ENCODE measurements at places on chromosomes 1 and 21.
A peak's percentile ranks its signal among the peaks of the same experiment; 100 is the strongest.

DNA sequence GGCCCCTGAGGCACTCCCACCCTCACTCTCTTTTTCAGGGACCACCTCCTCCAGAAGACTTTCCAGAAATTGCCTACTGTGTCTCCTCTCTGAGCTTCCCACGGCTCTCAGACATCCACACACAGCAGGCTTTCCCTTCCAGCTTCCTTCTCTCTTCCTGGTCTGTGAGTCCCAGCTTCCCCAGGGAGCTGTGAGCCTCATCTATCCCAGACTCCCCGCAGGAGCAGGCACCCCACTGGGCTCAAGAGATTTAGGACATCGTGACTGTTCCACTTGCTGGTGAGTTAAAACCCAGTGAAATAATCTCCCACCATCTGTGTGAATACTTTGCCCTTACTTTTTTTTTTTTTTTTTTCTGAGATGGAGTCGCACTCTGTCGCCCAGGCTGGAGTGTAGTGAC lies 22.0 kb upstream of the PRELP start:
- DNase-seq: no peak

GRCh38 chr1:193543259-193543658 lies 356.8 kb upstream of the B3GALT2 start:
- no peak for DNase-seq

GRCh38 chr1:43282220-43283195 lies 2.9 kb downstream of the C1orf210 start:
- DNase-seq: no peak

GRCh38 chr1:175174309-175175102 lies 18.1 kb downstream of the KIAA0040 start:
- no peak for DNase-seq

- DNase-seq: no peak
These were observed 2.7 kb downstream of the HMGN1 start for GRCh38 chr21:39346206-39346605.

DNA sequence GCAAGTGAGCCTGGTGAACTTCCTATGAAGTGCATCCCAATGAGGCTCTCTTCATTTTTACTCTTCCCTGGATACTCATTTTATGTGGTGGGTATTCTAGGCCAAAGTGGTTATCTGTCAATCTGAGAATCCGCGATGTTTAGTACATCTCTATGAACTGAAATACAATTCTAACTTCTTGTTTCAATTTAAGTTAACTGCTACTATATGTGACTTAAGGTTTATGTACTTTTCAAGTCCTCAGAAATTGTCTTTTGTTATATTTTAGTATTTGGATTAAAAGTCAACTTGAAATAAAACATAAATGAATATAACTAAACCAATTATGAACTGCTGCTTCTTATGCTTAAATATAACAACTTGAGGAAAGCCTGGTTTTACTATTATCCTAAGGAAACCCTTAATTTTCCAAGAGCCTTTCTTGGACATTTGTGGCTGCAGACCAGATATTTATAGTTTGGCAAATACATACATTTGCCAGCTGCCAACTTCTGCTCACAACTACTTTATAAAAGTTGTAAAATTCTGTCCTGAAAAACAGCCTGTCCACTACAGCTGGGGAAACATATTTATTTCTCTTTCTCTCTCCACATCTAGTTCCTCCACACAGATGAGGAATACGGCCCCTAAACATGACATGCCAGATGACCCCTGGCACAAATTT lies 60.4 kb downstream of the ENAH start:
- no peak for DNase-seq

DNA sequence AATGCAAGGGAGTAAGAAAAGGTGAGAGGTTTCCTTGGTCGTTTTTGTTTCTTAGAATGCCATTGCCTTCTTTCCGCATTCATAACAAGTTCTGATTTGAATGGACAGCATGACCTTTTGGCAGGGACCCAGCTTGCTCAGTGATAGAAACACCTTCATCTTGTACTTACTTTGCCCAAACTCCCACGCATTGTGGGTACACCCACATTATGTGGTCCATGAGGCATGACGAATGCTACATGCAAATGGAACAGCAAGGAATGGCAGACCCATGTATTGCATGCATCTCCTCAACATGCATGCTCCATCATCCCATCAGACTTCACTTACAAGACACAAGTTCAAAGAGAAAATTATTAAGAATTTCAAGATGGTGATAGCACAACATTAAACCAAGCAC lies 102.8 kb downstream of the CDC7 start:
- DNase-seq: no peak

GRCh38 chr1:198534548-198535418 lies 5.7 kb downstream of the ATP6V1G3 start:
- peak; percentile 15 for DNase-seq

- DNase-seq: peak; percentile 78
These were observed 8.7 kb upstream of the PIK3C2B start for GRCh38 chr1:204503122-204503912.

- no peak for DNase-seq
These were observed 20.6 kb downstream of the CD101 start for GRCh38 chr1:117022114-117022513.

GRCh38 chr21:14376854-14377253 lies 6.1 kb downstream of the HSPA13 start:
- DNase-seq: peak; percentile 6

DNA sequence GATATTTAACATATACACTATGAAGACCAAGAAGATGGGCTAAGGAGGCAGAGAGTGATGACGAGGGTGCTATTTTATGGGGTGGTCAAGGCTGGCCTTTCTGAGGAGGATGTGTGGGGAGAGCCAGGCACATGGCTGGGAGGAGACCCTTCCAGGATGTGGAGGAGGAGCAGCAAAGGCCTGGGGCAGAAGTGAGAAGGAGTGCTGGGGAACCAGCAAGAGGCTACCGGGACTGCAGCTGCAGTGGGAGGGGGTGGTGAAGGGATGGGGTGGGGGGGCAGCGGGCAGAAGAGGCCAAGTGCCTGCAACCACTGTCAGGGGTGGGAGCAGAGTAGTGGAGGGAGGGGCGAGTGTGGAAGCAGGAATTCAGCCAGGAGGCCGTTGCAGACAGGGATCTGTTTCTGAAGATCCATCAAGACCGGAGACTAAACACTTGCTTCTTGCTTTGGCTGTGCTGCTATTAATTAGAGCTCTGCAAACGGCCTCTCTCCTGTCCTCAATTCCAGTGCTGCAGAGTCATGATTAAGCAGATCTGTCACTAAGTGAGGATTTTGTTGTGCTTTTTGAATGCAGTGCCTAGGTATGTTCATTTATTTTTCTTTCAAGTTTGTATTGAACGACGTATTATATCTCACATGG lies 89.9 kb downstream of the IER5 start:
- no peak for DNase-seq

DNA sequence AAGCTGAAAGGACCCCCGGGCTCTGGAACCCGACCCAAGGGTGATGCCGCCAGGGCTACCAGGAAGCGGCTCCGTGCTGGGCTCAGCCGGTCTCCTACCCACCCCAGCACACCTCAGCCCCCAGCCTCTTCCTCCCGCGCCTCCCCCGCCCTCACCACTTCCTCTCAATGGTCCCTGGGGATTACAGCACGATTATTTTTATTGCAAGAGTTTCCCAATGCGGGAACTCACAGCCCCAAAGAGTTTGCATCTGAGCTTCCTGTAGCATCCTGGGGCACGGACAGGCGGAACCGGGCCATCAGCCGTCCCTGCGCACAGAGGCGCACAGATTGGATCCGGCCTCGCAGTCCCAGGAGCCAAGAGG lies 8.7 kb upstream of the SLX9 start:
- peak; percentile 95 for DNase-seq

GRCh38 chr1:36553591-36554322 lies 71.0 kb upstream of the CSF3R start:
- peak; percentile 73 for DNase-seq

- no peak for DNase-seq
These were observed 20.1 kb upstream of the CLCA1 start for GRCh38 chr1:86448670-86449069.

GRCh38 chr1:214247501-214248041 lies 33.4 kb upstream of the SMYD2 start:
- no peak for DNase-seq

- DNase-seq: peak; percentile 66
These were observed 4.3 kb upstream of the NADK start for GRCh38 chr1:1782399-1783221.

GRCh38 chr1:43522431-43522775 lies 8.3 kb upstream of the PTPRF start:
- no peak for DNase-seq

DNA sequence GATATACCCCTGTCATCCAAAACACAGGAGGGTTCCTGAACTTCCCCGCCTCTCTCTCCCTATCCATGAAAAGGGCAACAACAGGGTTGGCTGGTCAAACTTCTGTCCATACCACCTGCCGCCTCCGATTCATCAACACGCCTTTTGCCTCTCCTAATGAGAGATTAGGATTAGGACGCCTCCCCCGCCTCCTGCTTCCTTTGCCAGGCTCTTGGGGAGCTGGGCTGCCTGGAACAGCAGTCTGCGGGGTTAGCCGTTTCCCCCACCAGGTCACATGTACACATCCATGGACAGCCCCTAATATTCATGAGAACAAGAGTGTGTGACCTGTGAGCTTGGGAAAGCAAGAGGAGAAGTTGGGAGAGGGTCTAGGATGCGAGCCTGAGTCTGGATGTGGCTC lies 2.3 kb upstream of the OPTC start:
- DNase-seq: no peak

- DNase-seq: no peak
These were observed 52.1 kb upstream of the CSF3R start for GRCh38 chr1:36534711-36535412.
